ENCODE measurements at places on chromosomes 4 and X.

- no peak for DNase-seq
Observed at GRCh38 chr4:74793757-74794381, 454 bp downstream of the BTC start.

- peak; percentile 19 for DNase-seq
Observed at GRCh38 chr4:145481164-145481941, at the start of gene SMAD1. TSS of gene SMAD1 (plus strand) at chr4:145481853. CDS start at chr4:145514614, 32,761 bp downstream.

- DNase-seq = no peak
Observed at GRCh38 chr4:156660465-156660864, 311.1 kb downstream of the PDGFC start.

DNA sequence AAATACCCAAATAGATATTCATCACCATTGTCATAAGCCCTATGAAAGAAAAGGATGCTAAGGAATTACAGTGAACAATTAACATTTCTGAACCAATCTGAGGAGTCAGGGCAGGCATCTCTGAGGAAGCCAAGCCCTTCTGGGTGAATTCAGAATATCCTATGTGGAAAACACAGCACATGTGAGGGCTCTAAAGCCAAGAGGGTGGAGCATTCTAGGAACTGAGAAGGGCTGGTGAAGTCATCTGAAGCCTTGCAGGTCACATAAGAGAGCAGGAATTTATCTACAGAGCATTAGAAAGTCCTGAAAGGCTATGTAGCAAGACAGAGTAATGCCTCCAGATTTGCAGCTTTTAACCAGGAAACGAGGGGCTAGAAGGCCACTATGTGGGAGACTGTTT lies 195.7 kb downstream of the SPATA18 start:
- DNase-seq = no peak

- no peak for DNase-seq
Observed at GRCh38 chrX:1167466-1167865, 45.0 kb downstream of the CRLF2 start.

DNA sequence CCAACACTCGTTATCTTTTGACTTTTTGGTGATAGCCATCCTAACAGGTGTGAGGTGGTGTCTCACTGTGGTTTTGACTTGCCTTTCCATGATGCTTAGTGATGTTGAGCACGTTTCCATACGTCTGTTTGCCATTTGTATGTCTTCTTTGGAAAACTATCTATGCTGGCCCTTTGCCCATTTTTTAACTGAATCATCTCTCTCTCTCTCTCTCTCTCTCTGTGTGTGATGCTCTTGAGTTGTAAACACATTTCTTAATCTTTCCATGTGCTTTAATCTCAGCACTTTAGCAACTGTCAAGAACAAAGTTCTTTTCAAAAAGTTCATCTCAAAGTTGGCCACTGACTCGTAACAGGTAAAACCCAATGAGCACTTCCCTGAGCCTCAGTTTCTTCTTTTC lies 10.5 kb downstream of the SORBS2 start:
- DNase-seq = no peak

GRCh38 chr4:145132511-145133098 lies 34.5 kb downstream of the ABCE1 start:
- DNase-seq = no peak

GRCh38 chrX:2336181-2336580 lies 164.6 kb downstream of the DHRSX start:
- DNase-seq = no peak

- DNase-seq = no peak
Observed at GRCh38 chr4:180925805-180926204, 1317.4 kb upstream of the TENM3 start.

GRCh38 chrX:25213611-25214010 lies 197.8 kb upstream of the ARX start:
- no peak for DNase-seq

DNA sequence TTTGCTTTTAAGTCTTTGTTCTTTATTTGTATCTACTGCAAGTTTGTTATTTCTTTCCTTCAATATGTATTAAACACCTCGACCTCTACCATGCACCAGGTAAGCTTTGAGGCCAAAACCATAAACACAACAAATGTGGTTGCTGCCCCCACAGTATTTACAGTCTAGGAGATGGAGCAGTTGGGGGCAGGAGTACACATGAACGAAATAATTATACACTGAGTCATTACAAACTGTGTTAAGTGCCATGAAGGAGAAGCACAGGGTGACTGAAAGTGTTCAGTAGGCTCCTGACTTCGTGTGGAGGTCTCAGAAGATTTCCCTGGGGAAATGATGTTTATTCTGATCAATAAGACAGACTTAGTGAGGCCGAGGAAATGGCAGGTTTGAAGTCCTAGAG lies 30.3 kb downstream of the SLC25A43 start:
- DNase-seq = no peak

DNA sequence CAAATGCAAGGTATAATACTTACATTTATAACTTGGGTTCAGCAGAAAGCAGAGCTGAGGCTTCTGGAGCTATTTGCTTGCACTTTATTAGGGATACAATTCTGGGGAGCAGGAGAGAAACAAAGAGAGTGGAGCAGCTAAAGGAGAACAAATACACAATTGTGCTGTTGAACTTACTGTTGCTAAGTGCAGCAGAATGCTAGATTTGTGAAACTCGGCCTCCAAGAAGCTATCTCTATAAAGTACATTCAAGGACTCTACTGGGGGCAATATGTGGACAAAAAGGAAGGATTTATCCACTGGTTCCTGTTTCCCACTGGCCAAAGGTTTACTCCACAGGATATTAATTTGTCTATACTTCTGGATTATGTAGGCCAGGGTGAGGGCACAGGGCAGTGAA lies 86.8 kb downstream of the PPP1R2C start:
- no peak for DNase-seq

DNA sequence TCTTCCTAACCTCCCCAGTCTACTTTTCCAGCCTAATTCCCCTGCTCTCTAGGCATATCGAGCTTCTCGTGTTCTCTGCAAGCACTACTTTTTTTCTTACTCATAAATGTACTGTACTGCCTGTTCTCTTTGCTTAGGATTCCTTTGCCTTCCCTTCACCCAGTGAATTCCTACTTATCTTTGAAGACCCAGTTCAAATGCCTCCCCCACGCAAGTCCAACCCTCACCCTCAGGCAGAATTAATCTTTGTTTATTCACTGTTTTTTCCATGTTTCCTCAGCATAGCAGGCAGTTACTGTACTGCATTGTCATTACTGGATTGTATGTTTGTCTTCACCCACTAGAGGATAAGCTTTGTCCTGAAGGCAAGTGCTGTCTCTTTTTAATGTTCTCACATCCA lies 287.7 kb downstream of the BMPR1B start:
- no peak for DNase-seq

DNA sequence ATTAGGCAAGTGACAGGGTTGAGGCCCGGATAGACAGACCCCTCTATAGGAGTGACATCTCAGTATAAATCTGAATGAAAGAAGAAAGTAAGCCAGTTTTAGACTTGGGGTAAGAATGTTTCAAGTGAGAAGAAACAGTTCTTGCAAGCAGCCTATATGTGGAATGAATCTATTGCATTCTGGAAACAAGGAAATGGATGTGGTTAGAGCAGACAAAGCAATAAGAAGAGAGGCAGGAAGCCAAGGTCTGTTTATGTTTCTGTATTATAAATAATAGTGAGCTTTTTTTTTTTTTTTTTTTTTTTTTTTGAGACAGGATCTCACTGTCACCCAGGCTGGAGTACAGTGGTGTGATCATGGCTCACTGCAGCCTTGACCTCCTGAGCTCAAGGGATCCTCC lies 255.8 kb downstream of the UNC5C start:
- peak; percentile 25 for DNase-seq

DNA sequence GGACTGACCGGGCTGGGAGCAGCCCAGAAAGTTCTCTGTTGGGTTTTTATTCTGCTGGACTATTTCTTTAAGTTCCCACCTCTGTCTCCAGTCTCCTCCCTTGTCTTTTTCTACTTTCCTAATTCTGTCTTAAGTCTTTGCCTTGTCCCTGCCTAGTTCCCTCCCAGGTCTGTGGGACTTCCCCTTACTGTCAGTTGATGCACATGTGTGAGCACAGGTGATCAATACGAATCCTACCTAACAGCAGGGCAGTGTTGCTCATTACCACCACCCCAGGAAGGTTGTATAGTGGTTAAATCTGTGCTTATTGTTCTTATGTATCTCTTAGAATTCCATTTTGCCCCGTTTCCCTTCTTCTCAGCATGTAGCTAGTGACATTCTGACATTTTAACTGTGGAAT lies 62.1 kb downstream of the GALNTL6 start:
- DNase-seq = no peak

- peak; percentile 16 for DNase-seq
Observed at GRCh38 chrX:152817078-152817764, 13.3 kb downstream of the CETN2 start.

DNA sequence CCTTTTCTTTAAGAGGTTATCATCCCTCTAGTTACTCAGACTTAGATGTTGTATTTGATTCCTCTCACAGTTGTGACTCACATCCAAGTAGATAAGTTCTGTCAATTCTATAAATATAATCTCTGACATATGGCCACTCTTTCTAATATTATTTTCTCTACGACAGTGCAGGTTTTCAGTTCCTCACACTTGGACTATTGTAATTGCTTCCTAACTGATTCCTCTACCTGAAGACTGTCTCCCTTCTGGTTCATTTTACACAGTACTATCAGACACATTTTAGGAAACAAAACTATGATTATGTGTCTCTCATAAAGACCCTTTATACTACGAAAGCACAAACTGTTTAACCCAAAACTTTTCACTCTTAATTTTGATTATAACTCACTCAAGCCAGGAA lies 31.3 kb upstream of the GNRHR start:
- DNase-seq = no peak

DNA sequence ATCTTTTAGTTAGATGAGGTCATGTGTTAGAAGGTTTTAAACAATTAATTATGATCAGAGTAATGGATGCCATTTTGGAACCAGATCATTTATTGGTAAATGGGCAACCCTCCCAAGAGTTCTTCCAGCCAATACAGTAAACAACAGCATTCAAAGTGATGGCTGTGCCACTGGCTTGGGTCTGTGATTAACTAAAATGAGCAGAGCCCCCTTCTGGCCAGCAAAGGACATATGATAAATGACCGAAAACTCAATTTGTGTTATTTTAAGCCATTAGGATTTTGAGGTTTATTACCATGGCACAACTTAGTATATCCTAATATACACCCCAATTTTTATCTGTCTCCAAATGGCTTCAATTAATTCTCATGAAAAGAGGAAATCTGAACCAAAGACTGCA lies 90.8 kb upstream of the NPFFR2 start:
- DNase-seq = no peak

GRCh38 chr4:30802622-30803323 lies 82.6 kb downstream of the PCDH7 start:
- DNase-seq = no peak

DNA sequence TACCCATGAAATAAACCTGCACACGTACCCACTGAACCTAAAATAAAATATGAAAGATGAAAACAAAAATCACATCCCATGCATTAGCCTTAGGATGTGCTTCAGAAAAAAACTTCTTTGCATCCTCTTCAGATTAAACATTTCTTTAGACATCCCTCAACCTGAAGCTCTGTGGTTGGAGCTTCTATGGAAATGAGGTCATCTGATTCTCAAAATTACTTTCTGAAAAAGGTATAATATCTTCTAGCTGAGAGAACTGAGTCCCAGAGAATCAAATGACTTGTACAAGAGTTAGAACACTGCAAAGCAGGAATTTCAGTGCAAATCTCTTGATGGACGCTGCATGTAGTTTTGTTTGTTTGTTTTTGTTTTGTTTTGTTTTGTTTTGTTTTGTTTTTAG lies 19.1 kb upstream of the ANTXR2 start:
- no peak for DNase-seq

DNA sequence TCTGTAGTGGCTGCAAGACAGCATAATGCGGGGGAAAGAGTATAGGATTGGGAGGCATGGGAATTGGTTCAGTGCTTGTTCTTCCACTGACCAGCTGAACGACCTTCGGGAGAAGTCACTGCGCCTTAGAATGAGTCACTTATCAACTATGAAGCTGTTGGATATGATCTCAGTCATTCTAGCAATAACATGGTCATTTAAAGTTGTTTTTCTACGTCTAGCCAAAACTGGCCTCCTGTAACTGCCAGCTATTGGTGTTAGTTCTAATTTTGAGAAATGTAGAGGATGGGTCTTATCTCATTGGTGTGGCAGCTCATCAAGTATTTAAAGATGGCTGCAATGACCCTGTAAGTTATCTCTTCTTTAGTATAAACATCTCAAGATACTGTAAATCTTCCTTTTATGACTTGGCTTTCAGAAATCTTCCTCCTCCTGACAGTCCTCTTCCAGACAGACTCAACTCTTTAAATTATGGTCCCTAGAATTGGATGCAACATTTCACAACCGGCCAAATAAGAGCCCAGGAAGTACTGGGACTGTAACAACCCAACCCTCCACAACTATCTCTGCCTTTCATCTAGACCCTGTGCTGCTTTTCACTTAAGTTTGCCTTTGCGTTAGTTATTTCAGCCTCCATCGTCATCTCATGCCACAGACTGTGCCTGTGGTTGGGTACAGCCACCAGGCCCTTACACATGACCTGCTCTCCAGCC lies 243.3 kb downstream of the CBR4 start:
- DNase-seq = no peak

GRCh38 chr4:173202395-173202794 lies 33.8 kb downstream of the GALNT7 start:
- no peak for DNase-seq

- no peak for DNase-seq
Observed at GRCh38 chrX:39650768-39651347, 446.9 kb downstream of the BCOR start.

DNA sequence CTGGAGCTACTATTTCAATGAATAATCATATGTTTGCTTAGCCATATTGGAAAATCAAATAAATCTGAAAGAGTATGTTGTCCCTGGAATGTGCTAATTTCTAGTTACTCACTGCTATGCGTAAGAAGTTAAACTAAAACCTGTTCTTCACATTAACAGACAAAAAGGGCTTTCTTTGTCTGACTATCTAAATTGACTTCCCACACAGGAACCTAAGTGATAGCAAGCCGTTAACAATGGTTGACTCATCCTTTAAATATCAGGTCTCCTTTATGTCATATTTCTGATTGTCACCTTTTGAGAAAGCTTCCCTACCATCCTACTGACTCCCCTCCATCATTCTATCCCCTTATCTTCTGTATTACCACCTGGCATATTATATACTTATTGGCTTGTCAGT lies 81.4 kb downstream of the AMELX start:
- no peak for DNase-seq

Data from DND-41 (cell line).